ENCODE measurements at places on chromosomes 2 and 18.

DNA sequence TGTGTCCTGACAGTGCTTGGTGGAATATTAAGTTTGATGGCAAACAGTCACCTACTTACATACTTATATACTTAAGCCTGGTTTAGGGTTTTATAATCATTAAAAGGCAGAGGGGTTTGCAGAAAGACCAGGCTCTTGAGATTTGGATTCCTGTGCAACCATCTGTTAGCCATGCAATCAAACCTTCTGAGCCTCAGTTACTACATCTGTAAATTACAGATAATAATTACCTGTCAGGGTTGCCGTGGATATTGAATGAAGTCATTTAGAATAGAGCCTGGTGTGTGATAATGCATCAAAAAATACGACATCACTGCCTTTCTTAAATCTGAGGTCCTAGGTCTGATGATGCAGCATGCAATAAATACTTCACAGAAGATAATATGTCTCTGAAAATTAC lies 152.9 kb downstream of the ARHGAP28 start:
- no peak for DNase-seq

- no peak for DNase-seq
These were observed 19.1 kb downstream of the CYBRD1 start for GRCh38 chr2:171541202-171541887.

DNA sequence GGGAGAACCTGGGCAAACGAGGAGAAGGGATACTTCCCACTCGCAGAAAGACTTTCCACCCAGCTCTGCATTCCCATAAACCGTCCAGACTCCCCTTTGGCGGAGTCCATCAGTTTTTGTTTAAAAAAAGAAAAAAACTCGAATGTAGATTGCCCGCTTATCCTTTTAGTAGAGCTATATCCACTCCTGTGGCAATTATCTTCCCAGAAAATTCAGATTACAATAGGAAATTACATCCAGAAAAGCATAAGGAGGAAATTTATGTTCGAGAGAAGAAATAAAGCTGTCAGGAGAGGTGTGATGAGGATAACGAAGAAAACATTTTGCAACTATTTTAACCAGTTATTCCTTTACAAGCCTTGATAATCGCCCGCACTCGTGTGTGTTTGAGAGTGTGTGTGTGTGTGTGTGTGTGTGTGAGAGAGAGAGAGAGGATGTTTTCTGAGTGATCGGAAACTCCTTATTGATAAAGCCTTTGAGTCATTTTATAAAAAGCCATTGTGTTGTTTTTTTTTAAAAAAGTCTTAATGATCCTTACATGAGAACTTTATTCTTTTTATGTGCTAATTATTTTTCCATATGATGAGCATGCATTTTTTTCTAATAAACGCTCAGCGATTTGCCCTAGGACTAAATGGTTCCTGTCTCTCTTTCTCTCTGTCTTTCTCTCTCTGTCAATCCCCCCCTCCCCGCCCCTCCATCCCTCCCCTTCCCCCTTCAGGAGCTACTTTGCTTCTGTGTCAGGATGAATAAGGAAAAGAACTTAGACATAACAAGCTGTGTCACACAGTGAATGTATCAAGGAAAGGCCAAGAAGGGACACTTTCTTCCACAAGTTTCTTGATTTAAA lies 1.1 kb upstream of the PPP3R1 start:
- no peak for DNase-seq

- no peak for DNase-seq
These were observed 326.2 kb upstream of the MEX3C start for GRCh38 chr18:51523671-51524070.

GRCh38 chr2:111678651-111679050 lies 205.3 kb downstream of the ANAPC1 start:
- no peak for DNase-seq

- DNase-seq: no peak
These were observed 35.9 kb upstream of the KLF11 start for GRCh38 chr2:10007435-10007834.

Data from psoas muscle (tissue), 8 donors.